HFFc6 (cell line): ENCODE measurements at places on chromosomes 5 and 9. TPM values are rescaled to one million over a fixed set of nuclear protein-coding genes. Genes with fewer than 3 reads are reported as not detected.

DNA sequence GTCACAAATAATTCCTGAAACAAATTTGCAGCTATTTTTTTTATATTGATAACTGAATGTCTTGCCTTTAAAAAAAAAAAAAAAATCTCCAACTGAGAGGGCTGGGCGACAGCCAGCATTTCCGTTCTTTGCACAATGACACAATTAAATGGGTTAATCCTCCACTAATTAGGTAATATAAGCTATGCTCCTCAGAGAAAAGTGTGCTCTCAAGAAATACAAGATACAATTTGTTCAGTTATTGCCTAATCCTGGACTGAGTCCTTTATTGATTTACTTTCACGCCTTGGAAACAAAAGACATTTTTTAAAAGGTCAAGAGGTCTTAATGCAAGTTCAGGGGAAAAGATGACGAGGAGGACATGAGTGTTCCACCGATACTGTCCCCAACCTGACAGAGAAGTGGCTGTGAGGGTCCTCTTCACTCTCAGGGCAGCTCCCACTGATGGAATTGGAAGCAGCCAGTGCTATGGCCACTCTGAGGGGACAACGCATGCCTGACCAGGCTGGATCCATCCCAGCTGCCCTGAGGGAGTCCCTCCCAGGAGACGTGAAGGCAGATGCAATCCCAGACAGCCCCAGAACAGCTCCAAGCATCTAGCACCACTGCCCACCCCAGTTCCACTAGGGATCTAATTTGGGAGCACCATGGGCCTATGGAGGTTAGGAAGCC is 220.7 kb downstream of the GNA14 start:
- H3K27me3 ChIP-seq = no peaks in the 10 kb centered on the region; the same call in 1 of the 2 replicates
- H3K36me3 ChIP-seq = no peaks in the 10 kb centered on the region
- peaks cover 15% of the 10 kb centered on the region for H3K4me1 ChIP-seq
- no peak for DNase-seq

DNA sequence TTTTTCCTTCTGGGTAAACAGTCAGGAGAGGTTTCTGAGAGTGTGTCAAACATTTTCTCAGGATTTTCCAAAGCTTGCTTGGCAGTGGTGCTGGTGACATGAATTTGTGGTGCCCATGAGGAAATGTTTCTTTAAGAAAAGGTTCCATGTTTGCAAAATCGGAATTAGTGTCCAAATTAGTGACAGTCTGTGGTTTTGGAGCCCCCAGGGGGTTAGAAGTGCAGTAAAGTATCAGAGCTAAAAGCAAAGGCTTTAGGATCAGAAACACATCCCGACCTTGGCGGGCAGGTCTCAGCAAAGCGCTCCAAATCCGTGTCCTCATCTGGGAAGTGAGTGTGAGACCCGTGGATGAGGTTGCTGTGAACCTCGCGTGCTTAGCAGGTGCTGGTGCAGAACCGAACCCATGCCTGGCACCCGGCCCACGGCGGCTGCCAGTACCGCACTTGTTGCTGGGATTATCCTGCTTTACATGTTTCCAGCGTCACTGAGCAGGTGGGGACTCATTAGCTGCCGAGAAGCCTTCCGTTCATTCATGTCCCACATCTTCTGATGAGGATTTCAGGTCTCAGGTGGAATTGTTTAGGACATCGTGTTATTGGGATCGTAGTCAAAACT is 70.8 kb upstream of the COL5A1 start:
- no peaks in the 10 kb centered on the region for H3K36me3 ChIP-seq
- DNase-seq = no peak
- no peak overlapping the region for H3K27ac ChIP-seq
- no peaks in the 10 kb centered on the region for H3K4me1 ChIP-seq
- H3K27me3 ChIP-seq = peaks cover 15% of the 10 kb centered on the region

GRCh38 chr5:40374853-40375252 is 304.9 kb upstream of the PTGER4 start:
- H3K27me3 ChIP-seq = no peaks in the 10 kb centered on the region
- no peak overlapping the region for H3K4me3 ChIP-seq
- no peak for DNase-seq
- peaks cover 8% of the 10 kb centered on the region; the same call in 1 of the 2 replicates for H3K36me3 ChIP-seq
- no peaks in the 10 kb centered on the region; the same call in 1 of the 2 replicates for H3K4me1 ChIP-seq

GRCh38 chr9:105500108-105500766 is 52.4 kb downstream of the FSD1L start:
- no peaks in the 10 kb centered on the region for H3K27me3 ChIP-seq
- H3K36me3 ChIP-seq = peaks cover 12% of the 10 kb centered on the region; the same call in 1 of the 2 replicates
- peaks cover 52% of the 10 kb centered on the region for H3K4me1 ChIP-seq
- H3K27ac ChIP-seq = no peak overlapping the region
- H3K4me3 ChIP-seq = no peak overlapping the region

The FREM1 gene
- total RNA-seq = 0.10 TPM in 1 of 3 replicates, not detected in the others

The PCDHGC5 gene
- 2.9 to 6.1 TPM (median 5.3 TPM) in 3 replicates for total RNA-seq

The GGTA1 gene
- total RNA-seq = not detected in 3 replicates

The RABGAP1 gene
- total RNA-seq = 32.8 to 40.9 TPM (median 35.8 TPM) in 3 replicates
